ENCODE measurements at places on chromosomes 13 and 19.

GRCh38 chr19:10461047-10461949 lies 41.0 kb downstream of the PDE4A start:
- DNase-seq, result peak; percentile 96

DNA sequence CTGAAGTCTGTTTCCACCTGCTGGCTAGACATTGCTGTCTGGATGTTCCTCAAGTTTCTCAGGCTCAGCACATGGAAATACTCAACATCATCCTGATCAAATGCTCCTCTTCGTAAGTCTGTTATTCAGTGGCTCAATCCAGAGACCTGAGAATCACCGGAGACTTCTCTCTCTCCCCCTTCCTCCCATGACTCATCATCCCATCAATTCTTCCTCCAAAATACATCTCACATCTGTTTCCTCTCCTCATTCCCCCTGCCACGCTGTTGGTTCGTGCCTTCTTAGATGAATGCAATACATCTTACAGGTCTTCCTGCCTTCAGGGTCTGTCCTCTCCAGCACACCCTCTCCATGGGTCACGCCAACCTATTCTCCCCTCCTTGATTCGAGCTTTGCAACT lies 7.4 kb upstream of the RXFP2 start:
- DNase-seq, result no peak

- DNase-seq, result peak; percentile 71
These were observed 9.1 kb downstream of the ARID3A start for GRCh38 chr19:934865-935479.

DNA sequence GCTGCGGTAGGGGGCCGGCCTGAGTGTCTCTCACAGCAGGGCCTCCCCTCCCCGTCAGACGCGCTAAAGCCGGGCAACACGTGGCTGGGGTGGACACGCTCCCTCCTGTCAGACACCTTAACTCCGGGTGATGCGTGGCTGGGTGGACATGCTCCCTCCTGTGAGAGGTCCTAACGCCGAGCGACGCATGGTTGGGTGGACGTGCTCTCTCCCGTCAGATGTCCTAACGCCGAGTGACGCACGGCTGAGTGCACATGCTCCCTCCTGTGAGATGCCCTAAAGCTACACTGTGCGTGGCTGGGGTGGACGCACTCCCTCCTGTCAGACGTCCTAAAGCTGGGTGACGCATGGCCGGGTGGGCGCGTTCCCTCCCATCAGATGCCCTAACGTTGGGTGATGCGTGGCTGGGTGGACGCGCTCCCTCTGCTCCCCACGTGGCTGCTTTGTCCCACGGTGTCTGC lies 126.1 kb upstream of the MCF2L start:
- no peak for DNase-seq

DNA sequence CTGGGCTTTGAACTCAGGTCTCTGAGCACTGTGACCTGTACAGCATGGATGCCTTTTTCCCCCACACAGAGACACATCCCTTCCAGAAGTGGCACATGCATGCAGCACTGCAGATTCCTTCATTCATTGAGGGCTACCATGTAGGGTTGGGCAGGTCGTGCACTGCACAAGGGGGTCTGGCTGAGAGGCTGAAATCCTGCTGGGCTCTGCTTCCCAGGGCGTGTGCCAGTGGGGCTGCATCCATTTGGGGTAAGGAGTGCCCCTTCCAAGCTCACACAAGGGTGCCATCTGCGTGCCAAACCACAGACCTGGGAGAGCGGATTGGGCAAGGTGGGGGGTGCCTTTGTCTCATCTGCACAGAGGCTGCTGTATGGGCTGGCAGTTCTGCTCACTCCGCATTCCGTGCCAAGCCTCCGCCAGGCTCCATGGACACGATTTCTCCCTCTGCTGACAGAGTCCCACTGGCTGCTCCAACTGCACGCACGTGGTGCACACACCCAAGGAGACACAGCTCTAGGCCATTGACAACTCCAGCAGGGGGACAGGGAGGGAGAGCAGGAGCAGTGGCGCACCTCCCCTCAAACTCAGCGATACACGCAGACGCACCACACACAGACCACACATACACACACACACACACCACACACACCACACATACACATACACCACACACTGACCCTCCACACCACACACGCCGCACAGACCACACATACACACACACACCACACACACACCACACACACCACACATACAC lies 4.5 kb upstream of the SHISA7 start:
- peak; percentile 88 for DNase-seq

- peak; percentile 85 for DNase-seq
These were observed 12.5 kb downstream of the FEM1A start for GRCh38 chr19:4803736-4804695.

DNA sequence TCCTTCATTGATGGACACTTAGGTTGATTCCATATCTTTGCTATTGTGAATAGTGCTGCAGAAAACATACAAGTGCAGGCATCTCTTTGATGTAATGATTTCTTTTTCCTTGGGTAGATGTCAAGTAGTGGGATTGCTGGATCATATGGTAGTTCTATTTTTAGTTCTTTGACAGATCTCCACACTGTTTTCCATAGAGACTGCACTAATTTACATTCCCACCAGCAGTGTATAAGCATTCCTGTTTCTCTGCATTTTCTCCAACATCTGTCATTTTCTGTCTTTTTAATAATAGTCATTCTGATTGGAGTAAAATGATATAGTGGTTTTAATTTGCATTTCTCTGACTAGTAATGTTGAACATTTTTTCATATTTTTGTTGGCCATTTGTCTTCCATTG lies 116.7 kb downstream of the LMO7 start:
- DNase-seq, result no peak

GRCh38 chr19:47467914-47468313 lies 3.8 kb downstream of the SLC8A2 start:
- no peak for DNase-seq

- no peak for DNase-seq
These were observed 22.3 kb downstream of the GARRE1 start for GRCh38 chr19:34276614-34277013.

Measured in hematopoietic multipotent progenitor cell treated with erythropoietin and hydrocortisone succinate and interleukin-3 and kit ligand, for 6 days (in vitro differentiated cells).